Cardiac fibroblast (primary cell): ENCODE measurements at places on chromosomes 3 and 15.
A peak's percentile ranks its signal among the peaks of the same experiment; 100 is the strongest.

GRCh38 chr15:64928626-64929220 is 17.0 kb downstream of the ANKDD1A start:
- no peak for DNase-seq

DNA sequence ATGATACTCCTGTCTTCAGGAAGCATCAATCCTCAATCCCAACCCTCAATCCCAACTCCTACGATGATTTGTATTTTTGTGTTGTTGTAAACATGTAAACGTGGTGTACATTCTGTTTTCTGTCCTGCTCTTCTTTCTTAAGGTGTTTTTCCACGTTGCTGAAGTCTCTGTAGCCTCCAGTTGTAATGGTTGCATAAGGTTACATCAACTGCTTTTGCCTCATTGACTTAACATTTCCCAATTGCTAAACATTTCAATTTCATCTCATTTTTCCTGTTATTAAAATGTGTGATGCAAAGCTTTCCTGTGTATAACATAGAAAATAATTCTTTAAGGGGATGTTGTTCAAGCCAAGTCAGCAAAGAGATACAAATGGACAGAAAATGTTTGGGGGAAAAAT is 33.4 kb downstream of the HRH1 start:
- peak; percentile 22 for DNase-seq

- peak; percentile 82 for DNase-seq
Observed at GRCh38 chr15:73677146-73677607, 7.0 kb upstream of the CD276 start.

DNA sequence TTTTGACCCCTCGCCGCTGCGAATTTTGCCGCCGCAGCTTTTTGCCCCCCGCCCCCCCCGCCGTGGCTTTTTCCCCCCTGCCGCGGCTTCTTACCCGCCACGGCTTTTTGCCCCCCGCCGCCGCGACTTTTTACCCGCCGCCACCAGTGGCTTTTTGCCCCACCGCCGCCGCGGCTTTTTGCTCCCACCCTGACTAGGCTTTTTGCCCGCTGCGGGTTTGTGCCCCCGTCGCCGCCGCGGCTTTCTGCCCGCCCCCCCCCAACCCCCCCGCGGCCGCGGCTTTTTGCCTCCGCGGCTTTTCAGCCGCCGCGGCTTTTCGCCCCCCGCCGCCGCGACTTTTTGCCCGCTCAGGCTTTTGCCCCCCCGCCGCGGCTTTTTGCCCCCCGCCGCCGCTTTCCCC is 598.1 kb downstream of the GOLGA6L6 start:
- DNase-seq: no peak

- peak; percentile 77 for DNase-seq
Observed at GRCh38 chr15:64105113-64105704, 9.4 kb downstream of the SNX1 start.

- DNase-seq: peak; percentile 46
Observed at GRCh38 chr3:190088890-190089289, 31.8 kb downstream of the P3H2 start.

GRCh38 chr15:80934761-80935221 is 54.8 kb downstream of the MESD start:
- DNase-seq: peak; percentile 88

GRCh38 chr3:48692551-48692950 is 6.8 kb upstream of the NCKIPSD start:
- DNase-seq: no peak

GRCh38 chr3:16728770-16729745 is 123.8 kb upstream of the DAZL start:
- DNase-seq: peak; percentile 68

DNA sequence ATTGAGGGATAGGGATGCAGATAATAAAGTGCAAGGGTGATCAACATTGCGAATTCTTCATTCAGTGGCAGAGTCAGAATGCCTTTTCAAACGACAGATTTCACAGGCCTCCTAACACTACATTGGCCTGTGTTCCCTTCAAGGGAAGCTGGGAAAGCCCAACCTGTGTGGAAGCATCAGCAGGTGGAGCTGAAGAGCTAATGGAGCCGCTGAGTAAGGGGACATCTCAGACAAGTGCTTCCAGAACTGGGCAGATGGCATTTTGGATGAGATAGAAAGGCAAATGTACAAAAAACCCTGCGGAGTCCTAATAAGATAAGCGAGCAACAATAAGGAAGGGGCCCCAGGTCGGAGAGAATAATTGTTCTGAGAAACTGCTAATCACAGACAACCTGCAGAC is 8.5 kb upstream of the SLC24A5 start:
- peak; percentile 32 for DNase-seq

DNA sequence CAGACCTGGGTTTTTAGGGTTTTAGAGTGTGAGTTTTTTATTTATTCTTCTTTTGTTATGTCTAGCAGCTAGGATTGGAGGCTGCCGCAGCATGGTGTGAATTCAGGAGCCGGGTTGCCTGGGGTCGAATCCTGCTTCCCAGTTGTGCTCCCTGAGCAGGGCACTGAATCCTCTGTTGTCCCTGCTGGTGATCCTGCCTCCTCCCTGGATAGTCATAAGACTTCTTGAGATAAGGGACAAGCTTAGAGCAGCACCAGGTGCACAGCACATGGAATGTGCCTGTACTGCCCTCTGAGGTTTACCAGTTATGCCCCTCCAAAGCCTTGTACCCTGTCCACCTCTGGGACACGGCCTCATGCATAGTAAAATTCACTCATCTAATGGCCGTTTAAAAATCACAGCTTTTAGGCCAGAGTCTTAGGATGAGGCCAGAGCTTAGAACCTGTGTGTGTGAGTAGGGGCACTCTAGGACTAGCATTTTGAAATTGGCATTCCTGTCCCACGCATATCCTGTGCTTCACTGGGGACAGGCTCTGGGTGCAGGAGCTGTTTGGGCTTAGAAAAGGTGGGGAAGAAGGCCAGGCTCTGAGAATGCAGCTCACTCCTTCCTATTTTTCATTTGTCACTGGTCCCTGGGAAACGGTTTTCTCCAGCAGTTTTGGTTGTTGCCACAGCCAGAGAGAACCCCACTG is 47.7 kb downstream of the CHCHD6 start:
- DNase-seq: no peak

GRCh38 chr3:10395671-10396070 is 74.8 kb upstream of the SEC13 start:
- DNase-seq: no peak

DNA sequence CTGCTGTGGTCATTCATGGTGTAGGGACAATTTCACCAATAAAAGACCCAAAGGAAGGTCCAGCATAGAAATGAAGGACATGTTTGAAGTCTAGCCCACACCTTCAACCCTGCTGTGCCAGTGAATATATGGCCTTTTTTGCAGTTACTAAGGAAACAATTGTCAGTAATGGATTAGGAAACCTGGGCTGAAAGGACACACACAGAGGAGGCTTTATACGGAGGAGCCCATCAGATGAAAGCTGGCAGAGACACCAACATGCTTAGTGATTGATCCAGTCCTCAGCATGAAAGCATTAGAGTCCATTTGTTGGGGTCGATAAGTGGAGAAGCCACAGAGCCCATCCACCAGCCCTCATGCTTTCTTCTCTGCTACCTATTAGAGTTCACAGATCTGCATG is 584.3 kb downstream of the AGBL1 start:
- DNase-seq: no peak

DNA sequence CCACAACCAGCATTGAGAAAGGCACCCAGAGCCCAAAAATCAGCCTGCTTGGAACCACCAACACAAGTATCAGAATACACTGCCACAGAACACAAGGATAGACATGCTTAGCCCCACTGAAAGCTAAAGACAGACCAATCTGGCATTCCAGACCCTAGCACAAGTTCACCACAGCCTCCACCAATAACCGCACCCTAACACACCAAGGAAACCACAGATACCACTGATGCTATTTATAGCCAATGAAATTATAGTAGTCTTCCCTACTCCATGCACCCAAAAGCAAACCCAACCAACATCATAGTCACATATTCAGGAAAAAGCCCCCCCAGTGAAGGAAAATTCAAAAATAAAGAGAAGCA is 83.9 kb upstream of the STT3B start:
- no peak for DNase-seq
